Panc1 (cell line): ENCODE measurements at places on chromosomes 3 and 15. TPM values are rescaled to one million over a fixed set of nuclear protein-coding genes. Genes with fewer than 3 reads are reported as not detected.

GRCh38 chr15:73899197-73900094 is 26.1 kb downstream of the TBC1D21 start:
- no peak for DNase-seq

- DNase-seq = no peak
These were observed 52.2 kb downstream of the DNASE1L3 start for GRCh38 chr3:58158442-58159153.

- DNase-seq = no peak
These were observed 71.1 kb upstream of the OXTR start for GRCh38 chr3:8840556-8840955.

- DNase-seq = no peak
These were observed 6.9 kb downstream of the GORASP1 start for GRCh38 chr3:39100500-39100886.

- peak; percentile 97 for DNase-seq
These were observed 28.1 kb upstream of the CNBP start for GRCh38 chr3:129211772-129212171.

- DNase-seq = no peak
These were observed 225.9 kb downstream of the IGSF11 start for GRCh38 chr3:118808723-118809122.

GRCh38 chr15:41556677-41557076 is 2.3 kb upstream of the TYRO3 start:
- no peak for DNase-seq

DNA sequence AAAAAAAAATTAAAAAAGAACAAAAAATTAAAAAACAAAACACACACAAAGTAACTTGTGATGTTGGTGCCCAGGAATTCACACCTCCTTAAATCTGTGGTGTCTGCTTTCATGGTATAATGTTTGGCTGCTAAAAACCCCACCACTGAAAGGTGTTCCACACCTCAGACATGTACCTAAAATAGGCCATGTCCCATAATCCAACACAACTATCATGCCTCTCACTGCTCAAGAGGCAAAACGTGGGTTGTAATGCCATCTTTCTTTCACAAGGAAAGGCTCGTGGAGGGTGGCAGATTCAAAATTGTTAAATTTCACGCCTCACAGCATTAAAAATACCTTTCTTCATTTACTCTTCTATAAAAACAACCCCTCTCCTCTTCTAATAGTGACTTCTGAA is 29.5 kb downstream of the MKRN2 start:
- no peak for DNase-seq

GRCh38 chr3:197183582-197183981 is 114.8 kb downstream of the DLG1 start:
- no peak for DNase-seq

DNA sequence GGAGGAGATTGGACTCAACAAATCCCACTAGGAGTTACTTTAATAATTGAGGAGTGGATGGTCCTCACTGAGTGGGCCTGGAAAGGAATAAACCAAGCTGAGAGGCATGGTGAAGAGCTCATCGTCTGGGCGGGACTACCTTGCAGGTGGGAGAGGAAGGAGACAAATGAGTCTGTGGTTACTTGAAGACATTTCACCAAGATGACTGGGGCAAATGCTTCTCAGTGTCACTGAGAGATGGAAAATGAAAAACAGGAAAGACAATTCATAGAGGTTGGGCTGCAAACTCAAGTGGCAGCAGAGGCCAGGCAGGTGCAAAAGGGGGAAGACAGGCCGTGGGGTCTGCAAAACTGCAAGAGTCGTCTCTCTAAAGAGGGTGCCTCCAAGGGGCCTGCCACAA is 1.5 kb upstream of the ARHGAP31 start:
- DNase-seq = no peak

- DNase-seq = no peak
These were observed 344.6 kb upstream of the DCBLD2 start for GRCh38 chr3:99246010-99246654.

- DNase-seq = no peak
These were observed 22.9 kb upstream of the SMAD6 start for GRCh38 chr15:66679061-66679656.

DNA sequence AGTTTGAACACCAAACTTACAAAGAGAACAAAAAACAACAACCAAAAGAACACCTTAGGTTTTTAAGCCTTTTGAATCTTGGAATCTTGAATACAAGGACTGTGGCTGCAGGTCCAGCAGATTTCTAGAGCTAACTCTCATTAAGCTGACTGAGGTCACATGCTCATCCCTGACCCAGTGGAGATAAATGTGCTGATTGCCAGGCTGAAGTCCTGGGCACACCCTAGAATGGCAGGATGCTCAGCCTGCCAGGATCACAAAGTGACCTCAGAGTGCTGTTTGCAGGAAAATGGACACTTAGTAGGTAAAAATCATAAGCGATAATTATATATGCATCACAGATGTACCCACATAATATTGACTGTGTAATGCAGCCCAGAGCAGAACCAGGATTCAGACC is 245.3 kb upstream of the NR2E3 start:
- DNase-seq = no peak

DNA sequence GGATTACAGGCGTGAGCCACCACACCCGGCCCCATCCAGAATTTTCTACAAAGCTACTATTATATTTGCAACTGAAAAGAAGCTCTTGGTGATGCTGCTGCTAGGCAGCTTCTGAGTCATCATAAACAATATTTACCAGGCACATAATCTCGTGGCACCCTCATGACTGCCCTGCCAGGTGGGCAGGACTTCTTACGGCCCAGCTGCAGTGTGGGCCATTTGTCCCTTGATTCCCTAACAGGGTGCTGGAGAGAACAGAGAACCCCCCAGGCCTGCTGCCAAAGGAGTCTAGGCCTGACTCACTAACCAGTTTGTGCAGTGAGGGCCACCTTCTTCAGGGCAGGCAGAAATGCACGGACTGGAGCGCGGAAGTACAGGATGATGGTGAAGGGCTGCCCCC is 4.9 kb downstream of the EPB42 start:
- peak; percentile 7 for DNase-seq

- no peak for DNase-seq
These were observed 55.0 kb upstream of the SOX14 start for GRCh38 chr3:137709011-137709601.

DNA sequence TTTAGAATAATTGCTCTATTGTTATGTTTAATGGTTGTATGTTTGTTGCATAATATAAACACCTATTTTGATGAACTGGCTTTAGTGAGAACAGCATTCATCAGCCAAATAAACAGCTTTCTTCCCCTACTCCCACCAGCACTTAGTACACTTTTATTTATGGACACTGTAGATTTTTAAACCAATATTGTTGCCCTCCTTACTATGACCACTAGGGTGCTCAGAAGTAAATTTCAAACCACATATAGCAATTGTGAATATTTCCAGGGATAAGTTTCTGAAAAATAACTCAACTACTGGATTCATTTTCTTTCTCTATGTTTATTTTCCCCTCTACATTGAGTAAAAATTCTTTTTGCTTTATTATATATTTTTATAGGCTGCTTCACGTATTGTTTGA is 84.7 kb upstream of the PTX3 start:
- no peak for DNase-seq

DNA sequence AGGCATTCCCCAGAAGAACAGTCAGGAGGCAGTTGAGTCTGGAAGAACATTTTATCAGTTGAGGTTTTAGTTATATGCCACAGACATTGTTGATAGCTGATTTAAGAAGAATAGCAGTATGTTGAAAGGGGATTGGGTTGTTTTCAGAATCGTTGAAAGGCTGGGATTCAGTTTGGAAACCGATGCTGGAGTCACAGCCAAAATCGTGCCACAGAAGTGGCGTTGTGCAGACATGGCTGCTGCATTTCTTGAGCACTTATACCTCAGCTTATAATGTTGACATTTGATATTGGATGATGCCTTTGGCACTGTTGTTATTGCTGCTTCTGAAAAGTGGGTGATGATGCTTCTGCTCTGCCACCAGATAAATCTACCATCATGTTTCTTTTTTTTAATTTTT is 16.1 kb downstream of the SLMAP start:
- DNase-seq = no peak

GRCh38 chr3:76415384-76415783 is 624.5 kb upstream of the ROBO2 start:
- DNase-seq = no peak

GRCh38 chr3:169818316-169818715 is 5.6 kb upstream of the LRRC34 start:
- no peak for DNase-seq

- no peak for DNase-seq
These were observed 37.0 kb downstream of the ABHD2 start for GRCh38 chr15:89125088-89125826.

GRCh38 chr3:119677641-119677934 is 382 bp upstream of the COX17 start:
- DNase-seq = no peak

GRCh38 chr3:160098261-160098908 is 109.8 kb downstream of the IL12A start:
- DNase-seq = no peak

GRCh38 chr15:36815786-36816185 is 236.4 kb downstream of the CDIN1 start:
- DNase-seq = no peak

DNA sequence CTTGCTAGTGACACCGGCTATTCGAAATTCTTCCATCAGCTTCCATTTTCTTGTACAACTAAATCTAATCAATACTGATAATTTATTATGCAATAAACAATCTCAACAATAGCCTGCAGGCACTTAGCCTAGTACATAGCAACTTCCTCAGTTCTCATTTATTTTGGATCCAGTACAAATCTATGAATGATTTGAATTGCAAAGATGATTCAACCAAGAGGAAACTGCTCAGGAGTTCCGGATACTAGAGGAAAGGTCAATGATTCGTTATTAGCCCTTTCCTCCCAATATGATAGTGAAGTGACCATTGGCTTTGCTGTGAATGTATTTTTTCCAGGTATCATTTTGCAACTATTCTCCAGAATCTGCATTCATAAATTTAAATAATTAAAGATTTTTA is 827.0 kb downstream of the CADM2 start:
- no peak for DNase-seq

DNA sequence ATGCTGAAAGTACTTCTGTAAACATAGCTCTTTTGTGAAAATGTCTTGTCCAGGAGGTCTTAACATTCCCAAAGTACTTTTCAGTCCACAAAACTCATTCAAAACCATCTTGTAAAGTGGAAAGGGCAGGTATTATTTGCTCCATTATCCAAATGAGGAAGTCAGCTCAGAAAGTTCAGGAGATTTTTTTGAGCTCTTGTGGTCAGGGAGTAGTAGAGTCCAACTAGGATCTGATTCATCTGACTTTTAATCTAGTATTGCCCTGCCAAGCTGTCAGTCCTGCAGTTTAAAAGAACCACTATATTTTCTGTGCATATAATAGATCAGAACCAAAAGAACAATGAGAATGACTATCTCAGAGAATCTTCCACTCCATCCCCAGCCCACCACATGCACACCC is 83.5 kb downstream of the FOXB1 start:
- DNase-seq = no peak

DNA sequence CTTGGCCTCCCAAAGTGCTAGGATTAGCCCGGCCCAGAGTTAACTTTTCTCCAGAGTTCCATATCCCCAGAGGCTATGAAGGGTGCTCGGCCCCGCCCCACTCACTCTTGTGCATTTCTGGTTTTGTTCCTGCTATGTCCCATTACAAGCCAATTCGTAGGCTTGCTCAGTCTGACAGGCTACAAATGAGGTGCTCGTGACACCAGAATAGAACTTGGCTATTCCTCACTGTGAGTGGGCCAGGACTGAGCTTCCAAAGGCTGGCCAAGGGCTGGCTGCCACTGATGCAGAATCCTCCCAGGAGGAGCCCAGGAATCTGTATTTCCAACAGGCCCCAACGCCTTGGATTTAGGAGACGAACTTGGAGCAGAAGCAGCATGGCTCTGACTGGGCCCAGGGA is 282.7 kb upstream of the C2CD4B start:
- DNase-seq = no peak

DNA sequence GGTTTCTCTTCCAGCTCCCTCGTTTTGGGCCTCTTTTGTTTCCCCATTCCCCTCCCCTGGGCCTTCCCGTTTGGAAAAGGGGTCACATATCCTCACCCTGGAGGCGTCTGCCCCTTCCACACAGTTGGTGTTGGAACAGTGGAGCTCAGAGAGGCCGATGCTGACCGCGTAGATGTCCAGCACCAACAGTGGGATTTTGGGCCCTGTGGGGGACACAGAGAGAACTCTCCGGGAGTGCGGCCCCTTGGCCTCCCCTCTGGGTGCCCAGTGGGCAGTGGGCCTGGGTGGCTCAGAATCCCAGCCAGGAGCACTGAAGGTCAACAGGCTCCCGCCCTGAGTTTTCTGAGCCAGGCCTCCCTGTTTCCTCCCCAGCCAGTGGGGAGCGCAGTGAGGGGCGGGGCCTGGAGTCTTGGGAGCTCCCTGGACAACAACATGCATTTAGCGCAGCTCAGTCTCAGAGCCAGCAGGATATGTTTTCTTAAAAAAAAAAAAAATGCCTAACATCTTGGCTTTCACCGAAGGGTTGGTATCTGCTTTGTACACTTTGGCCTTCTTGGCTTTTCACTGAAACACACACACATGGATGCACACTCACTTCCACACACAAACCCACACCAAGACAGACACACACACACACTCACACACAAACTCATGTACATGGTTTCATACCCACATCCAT is 670 bp upstream of the ISLR start:
- no peak for DNase-seq

DNA sequence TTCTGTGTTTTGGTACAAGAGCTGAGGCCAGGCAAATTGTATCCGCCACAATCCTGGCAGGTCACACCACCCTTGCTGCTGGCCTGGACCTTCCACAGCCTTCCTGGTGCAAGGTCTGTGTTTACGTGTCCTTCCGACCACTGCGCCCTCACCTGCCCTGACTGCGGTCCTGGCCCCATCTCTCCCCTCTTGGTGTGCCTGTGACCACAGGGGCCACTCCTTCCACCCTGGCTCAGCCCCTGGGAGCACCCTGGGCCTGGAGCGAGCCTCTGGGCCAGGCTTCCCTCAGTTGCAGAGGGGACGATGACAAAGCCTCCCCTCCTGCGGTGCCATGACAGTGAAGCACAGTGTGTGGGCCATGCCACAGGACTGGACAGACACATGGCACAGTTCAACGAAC is 104.5 kb downstream of the PLXNA1 start:
- no peak for DNase-seq

DNA sequence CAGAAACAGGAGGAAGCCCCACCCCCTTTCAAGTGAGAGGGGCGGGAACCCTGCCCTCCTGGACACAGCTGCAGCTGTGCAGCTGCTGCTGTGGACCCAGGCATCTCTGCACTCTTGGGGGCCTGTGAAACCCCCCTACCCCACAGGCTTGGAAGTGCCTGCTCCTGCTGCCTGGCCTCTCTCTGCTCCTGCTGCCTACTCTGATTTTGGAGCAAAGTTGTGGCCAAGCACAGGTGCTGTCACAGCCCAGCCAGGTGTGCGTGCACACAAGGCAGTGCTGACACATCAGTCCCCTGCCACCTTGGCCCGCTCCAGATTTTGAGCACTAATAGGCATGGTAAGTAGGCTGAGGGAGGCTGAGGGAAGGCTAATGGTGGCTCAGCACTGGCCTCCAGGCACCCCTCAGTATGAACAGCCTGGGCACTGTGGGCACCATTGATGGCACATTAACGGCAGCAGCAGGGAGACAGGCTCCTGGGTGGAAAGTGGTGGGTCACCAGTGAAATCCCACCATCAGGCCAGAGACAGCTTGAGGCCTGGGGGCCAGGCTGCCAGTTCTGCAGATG is 890.9 kb downstream of the GBE1 start:
- no peak for DNase-seq

GHRL gene
- total RNA-seq = not detected

AMOTL2 gene
- 146 TPM for total RNA-seq

NAALADL2 gene
- total RNA-seq = 2.7 TPM

FBXO40 gene
- not detected for total RNA-seq

SYNPR gene
- not detected for total RNA-seq

CFAP100 gene
- total RNA-seq = not detected

GRAMD1C gene
- total RNA-seq = 3.9 TPM

CISH gene
- 0.57 TPM for total RNA-seq

PLA2G4D gene
- total RNA-seq = not detected

NR1I2 gene
- not detected for total RNA-seq
